Stimulated activated CD8-positive, alpha-beta memory T cell treated with anti-CD3 and anti-CD28 coated beads, Interleukin-7, amount 100 ng/mL, for 1 hour (primary cell): ENCODE measurements at places on chromosomes 2 and 18.

DNA sequence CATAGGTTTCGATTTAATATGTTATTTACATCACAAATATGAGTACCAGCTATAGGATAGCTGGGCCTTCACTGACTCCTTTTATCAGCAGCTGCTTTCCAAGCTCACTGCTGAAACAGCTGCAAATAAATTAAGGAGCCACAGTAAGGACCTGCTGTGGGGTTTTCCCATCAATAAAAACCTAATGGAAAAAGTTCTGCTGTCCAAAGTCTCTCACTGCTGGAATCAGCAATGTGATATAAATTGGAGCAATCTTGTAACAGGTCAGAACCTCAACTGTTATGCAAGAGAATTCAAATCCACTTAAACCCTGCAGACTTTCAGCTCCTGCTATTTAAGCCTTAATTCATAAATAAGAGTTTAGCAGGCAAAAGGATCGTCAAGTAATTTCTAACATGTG, 61.3 kb downstream of the NEB start:
- no peak for DNase-seq

- no peak for DNase-seq
Observed at GRCh38 chr2:96698221-96698861, 41.5 kb downstream of the LMAN2L start.

- DNase-seq = no peak
Observed at GRCh38 chr2:237092920-237093781, 7.5 kb downstream of the COPS8 start.

DNA sequence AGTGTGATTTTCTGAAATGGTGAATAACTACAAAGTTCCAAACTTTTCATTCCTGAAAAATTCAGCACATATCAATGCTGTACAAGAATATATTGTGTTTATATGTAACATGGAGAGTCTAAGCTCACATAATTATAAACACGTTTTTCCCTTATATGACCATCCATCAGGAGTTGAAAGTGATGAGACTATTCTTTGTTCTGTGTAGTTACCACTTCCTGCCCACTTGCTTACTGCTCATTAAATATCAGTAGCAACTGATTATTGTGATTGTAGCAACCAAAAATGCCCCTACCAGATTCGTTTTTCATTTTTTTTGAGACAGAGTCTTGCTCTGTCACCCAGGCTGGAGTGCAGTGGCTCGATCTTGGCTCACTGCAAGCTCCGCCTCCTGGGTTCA, 30.8 kb downstream of the OTX1 start:
- no peak for DNase-seq

DNA sequence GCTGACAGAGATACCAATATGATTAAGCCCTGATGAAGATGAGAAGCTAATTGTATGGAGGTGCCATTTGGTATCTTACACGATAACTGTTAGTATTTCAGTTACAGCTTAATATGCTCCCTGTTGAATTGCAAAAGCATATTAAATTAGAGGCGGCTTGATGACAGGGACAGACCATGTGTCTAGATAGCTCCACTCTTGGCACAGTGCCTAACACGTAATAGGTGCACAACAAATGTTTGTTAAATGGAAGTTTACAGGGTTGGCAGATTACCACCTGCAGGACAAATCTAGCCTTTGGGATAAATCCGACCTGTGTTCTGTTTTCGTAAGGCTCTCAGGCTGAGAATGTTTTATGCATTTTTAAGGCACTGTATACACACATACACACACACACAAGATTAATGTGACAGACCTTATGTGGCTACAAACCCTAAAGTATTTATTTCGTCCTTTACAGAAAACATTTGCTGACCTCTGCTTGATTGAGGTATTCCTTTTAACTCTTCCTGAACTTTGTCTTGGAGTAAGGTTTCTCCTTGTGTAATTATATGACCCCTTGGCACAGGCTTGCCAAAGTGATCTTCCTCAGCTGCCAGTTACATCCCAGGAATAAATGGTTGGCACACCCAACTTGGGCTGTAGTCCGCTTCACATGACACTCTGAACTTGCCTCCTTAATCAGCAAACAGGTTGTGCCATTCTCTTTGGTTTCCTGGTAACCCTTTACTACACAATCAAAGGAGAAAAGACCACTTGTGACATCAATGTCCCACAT, 348.9 kb downstream of the HRH4 start:
- no peak for DNase-seq

- no peak for DNase-seq
Observed at GRCh38 chr18:49597157-49597931, 35.5 kb downstream of the LIPG start.

DNA sequence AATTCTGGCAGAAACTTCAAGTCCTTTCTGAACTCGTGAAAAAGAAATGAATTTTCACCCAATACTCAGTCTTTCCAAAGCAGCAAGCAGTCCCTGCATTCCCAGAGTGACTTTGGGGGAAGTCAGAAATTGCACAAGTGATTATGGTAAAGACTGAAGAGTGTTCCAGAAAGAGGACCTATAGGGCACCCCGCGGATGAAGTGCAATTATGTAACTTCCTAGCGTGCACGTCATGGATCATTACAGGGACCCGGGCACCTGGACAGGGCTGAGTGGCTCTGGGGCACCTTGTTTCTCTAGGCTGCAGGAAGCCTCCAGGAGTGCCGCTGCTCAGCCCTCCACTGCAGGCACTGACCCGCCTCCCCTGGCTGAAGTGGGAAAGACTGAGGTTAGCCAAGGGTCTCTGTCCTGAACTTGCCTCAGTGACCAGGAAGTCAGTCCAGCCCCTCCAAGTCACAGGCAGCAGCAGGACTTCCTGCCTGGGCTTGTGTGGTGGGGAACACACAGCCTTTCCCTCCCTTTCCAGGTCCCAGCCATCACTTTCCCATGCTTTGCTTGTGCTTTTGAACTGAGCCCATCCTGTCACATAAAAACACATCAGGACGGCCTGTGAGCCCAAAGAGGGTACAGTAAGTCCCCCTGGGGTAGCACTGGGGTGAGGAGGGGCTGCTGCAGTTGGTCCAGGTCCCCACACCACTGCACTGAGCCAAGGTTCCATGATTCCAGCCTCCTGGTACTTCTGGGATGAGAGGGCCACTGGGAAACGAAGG, 19.8 kb downstream of the TMEM185B start:
- DNase-seq = no peak

- no peak for DNase-seq
Observed at GRCh38 chr18:45197526-45197970, 417.7 kb upstream of the SLC14A2 start.

DNA sequence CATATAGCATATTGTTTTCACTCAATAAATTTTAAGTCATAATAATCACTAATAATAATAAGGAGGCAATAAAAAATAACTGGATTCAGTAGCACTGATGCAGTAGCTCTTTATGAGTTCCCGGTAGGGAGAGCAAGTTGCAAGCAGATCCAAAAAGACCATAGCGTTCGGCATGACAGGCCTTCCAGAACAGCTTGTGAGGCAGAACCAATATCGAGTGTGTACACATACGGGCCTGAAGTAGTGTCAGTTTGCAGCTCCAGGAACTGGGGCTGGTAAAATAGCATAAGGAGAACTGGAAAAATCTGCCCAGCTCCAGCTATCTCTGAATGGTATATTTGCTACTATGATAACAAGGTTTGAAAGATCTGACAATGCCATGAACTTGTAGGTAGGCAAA, 1607.8 kb upstream of the PIK3C3 start:
- no peak for DNase-seq

DNA sequence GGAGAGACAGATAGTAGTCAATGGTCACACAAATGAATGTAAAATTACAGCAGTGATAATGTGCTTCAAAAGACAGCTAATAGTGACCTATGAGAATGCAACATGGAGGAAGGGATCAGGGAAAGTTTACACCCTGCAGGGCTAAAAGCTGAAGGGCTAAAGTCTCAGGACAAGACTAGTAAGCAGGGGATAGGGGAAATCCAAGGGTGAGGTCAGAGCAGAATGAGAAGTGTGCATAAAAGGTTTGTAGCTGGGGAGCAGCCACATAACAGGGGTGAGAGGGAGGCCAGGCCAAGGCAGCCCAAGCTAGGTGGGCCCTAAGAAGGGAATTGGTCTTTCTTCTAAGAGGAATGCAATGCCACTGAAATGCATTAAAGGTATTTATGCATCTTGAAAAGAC, 746.3 kb downstream of the SATB2 start:
- DNase-seq = no peak

GRCh38 chr2:129757915-129758783, 221.3 kb upstream of the RAB6C start:
- no peak for DNase-seq

GRCh38 chr18:51133580-51134160, 63.8 kb downstream of the MEX3C start:
- DNase-seq = no peak

- DNase-seq = no peak
Observed at GRCh38 chr2:177753682-177754491, 318.7 kb downstream of the PDE11A start.

DNA sequence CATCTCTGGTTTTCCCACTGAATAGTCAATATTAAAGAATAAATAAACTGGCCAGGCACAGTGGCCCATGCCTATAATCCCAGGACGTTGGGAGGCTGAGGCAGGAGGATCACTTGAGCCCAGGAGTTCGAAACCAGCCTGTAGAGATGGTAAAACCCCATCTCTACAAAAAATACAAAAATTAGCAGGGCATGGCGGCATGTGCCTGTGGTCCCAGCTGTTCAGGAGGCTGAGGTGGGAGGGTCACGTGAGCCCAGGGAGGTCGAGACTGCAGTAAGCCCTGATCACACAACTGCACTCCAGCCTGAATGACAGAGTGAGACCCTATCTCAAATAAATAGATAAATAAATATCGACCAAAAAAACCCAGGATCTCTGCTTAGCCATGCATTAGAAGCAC, 50.2 kb upstream of the BIN1 start:
- no peak for DNase-seq

- DNase-seq = no peak
Observed at GRCh38 chr2:46967990-46968647, 52.5 kb upstream of the MCFD2 start.

DNA sequence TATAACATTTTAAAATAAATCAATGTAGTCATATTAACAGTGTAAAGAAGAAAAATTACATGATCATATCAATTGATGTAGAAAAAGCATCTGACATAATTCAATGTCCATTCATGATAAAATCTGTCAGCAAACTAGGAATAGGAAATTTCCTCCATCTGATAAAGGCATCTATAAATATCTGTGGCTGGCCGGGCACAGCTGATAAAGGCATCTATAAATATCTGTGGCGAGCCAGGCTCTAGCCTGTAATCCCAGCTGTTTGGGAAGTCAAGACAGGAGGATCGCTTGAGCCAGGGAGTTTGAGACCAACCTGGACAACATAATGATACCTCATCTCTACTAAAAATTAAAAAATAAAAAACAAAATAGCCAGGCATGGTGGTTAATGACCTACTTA, 18.1 kb upstream of the RANBP2 start:
- DNase-seq = no peak

DNA sequence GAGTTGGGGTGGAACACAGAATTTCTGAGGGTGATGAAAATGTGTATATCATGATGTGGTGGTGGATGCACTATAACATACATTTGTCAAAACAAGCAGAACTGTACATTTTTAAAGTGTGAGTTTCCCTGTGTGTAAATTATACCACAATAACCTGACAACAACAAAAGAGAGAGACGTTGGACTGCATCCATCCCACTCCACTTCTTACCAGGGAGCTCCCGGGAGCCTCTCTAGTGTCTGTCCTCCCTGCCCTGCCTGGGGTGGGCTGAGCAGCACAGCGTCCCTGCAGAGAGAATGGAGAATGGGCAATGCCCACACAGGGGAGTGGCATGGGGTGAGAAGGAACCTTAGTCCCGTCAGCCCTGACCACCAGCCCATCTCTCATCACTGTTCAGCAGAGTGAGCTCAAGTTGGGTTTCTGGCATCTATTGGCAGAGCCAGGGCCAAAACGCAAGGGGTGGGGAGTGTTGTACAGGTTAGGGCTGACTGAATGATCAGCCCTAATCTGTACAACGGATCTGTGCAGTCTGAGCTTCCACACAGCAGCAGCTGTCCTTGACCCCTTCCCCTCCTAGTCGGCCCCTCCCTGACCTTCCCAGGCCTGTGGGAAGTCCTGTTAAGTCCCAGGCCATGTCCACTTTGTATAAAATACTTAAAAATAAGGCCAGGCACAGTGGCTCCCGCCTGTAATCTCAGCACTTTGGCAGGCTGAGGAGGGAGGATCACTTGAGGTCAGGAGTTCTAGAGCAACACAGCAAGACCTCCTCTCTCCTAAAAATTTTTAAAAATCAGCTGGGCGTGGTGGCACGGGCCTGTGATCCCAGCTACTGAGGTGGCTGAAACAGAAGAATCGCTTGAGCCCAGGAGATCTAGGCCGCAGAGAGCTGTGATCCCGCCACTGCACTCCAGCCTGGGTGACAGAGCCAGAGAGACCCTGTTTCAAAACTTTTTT, 3.3 kb upstream of the PROC start:
- DNase-seq = no peak

GRCh38 chr2:77443076-77443475, 79.1 kb downstream of the LRRTM4 start:
- DNase-seq = no peak

DNA sequence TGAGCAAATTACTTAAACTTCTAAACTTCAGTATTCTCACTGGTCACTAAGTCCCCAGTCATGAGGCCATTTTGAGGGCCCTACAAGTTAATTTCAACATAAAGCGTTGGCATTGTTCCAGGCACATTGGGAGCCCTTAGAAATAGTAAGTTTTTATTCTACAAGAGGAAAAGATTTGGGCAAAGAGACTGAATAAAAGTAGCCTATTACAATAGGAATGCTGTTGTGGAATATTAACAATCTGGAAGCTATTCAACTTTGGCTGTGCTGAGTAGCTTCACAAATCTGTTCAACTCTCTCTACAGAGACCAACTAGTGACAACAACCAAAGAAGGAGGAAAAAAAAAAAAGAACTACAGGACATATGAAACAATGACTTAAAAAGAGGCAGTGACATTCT, 1287.5 kb upstream of the NXPH2 start:
- DNase-seq = no peak

DNA sequence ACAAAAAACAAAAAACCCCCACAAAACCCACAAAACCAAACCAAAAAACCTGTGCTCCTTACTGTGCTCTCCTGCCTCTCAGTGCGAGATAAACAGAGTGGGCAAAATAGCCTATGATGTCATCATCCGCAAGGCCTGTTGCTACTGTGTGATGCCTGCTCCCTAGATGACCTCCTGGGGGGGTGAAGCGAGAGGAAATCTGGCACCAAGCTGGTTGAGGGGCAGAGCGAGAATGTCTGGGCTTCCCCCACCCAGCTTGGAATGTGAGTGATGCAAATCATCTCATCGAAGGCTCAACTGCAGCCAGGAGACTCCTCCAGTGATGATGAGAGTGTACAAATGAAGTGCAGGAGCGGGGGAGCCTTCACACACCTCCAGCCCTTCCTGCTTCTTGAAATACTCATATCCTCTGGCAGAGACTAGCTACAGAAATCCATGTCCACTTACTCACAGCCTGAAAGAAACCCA, 57.7 kb upstream of the MAP4K3 start:
- DNase-seq = no peak

- no peak for DNase-seq
Observed at GRCh38 chr2:28976584-28976983, 4.5 kb upstream of the TOGARAM2 start.

- DNase-seq = no peak
Observed at GRCh38 chr2:3470166-3470651, 49.1 kb downstream of the ADI1 start.
